ENCODE measurements at places on chromosomes 13 and 19.
A peak's percentile ranks its signal among the peaks of the same experiment; 100 is the strongest.

DNA sequence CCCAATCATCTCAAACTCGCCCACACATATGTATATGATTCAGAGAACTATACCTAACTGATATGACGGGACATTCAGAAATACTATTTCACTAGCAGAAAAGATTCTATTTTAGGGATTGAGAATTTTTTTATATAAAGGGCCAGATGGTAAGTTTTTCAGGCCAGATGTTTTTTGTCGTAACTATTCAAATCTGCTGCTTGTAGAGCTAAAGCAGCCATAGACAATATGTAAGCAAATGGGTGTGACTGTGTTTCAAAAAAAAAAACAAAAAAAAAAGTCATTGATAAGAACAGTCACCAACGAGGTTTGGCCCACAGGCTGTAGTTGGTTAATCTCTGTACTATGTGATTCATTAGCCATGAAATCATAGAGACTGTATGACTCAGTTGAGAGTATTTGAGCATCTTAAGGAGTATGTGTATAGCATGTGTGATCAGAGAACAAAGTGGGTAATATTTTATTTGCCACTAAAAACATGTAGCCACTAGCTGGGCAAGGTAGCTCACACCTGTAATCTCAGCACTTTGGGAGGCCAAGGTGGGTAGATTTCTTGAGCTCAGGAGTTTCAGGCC lies 2724.7 kb downstream of the PCDH9 start:
- no peak for DNase-seq

DNA sequence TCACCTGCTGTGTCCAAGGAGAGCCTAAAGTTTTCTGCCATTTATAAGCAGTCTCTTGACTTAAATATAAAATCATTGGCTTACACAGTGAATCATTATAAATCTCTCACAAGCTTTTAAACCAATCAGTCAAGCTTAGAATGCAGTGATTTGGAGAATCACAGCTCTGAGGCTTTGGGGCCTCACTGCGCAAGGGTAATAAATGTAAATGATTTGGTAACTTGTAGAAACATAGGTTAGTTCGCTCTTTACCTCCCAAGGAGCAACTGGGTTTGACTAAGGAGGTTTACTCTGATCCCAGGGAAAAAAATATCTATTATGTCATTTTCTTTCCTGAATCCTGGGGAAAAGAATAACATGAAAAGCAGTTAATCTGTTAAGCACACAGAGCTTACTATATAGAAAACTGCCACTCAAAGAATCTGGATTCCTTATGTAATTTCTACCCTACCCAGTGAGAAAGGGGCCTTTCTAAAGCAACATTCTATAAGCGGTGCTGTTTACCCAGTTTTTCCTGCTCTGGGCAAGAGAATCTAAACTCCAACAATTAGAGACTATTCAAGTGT lies 128.2 kb downstream of the MZT1 start:
- DNase-seq, result no peak

GRCh38 chr13:101757446-101758039 lies 305.1 kb downstream of the ITGBL1 start:
- no peak for DNase-seq

DNA sequence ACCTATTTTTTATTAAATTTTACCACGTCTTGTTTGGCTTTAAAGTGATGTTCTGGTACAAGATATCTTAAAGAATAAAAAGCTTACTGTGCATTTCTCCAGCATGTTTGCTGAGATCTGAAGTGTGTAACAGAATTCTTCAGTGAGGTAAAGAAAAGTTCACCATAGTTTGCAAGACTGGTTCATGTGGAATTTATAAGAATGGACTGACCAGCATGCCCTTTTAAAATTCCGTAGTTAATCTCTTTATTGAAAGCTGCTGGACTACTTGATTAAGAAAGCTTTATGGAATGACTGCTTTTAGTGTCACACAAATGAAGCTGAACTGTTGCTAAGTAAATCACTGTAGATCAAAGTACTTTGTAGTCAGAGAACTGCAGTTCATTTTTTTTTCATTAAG lies 119.2 kb downstream of the GPC6 start:
- DNase-seq, result no peak

- DNase-seq, result no peak
These were observed 4.0 kb upstream of the IGFL1 start for GRCh38 chr19:46225558-46226004.

DNA sequence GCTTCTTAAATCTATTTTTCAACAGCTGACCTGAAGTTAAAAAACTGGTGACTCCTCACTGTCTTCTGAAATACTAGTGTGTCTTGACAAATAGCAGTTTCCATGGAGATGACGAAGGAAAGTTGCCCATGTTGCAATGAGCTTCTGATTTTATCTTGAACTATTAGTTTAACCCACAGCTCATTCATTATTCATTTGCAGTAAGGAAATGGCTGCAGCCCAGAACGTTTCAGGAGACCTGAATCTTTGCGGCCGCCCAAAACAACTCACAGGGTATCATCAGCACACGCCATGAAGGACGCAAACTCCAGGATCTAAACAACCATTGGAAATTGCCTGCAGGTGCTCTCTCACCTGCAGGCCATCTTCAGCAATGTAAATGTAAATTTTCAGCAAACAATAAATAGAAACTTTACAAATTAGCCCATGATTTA lies 142.5 kb downstream of the DCLK1 start:
- DNase-seq, result no peak

- DNase-seq, result no peak
These were observed 91.1 kb downstream of the STOML3 start for GRCh38 chr13:38899571-38899970.

- DNase-seq, result no peak
These were observed 32.1 kb downstream of the SLC25A30 start for GRCh38 chr13:45385907-45386553.

- DNase-seq, result no peak
These were observed 136.8 kb downstream of the TBC1D4 start for GRCh38 chr13:75345193-75345592.

DNA sequence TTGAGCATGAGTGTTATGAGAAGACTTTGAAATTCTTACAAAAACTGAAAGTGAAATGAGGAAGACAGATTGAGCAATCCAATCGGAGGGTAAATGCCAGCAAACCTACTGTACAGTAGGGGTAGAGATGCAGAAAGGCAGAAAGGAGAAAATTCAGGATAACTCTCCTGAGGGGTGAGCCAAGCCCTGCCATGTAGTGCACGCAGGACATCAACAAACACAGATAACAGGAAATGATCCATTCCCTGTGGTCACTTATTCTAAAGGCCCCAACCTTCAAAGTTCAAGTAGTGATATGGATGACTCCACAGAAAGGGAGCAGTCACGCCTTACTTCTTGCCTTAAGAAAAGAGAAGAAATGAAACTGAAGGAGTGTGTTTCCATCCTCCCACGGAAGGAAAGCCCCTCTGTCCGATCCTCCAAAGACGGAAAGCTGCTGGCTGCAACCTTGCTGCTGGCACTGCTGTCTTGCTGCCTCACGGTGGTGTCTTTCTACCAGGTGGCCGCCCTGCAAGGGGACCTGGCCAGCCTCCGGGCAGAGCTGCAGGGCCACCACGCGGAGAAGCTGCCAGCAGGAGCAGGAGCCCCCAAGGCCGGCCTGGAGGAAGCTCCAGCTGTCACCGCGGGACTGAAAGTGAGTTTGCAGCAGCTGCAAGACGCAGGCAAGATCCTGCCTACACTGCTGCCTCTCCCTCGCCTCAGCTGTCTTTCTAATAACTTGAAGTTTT lies at the start of gene TNFSF13B:
TSS of gene TNFSF13B (plus strand) at position 118 of the 728 bp plus-strand sequence. CDS start at position 296, 178 bp downstream.
- DNase-seq, result peak; percentile 82

DNA sequence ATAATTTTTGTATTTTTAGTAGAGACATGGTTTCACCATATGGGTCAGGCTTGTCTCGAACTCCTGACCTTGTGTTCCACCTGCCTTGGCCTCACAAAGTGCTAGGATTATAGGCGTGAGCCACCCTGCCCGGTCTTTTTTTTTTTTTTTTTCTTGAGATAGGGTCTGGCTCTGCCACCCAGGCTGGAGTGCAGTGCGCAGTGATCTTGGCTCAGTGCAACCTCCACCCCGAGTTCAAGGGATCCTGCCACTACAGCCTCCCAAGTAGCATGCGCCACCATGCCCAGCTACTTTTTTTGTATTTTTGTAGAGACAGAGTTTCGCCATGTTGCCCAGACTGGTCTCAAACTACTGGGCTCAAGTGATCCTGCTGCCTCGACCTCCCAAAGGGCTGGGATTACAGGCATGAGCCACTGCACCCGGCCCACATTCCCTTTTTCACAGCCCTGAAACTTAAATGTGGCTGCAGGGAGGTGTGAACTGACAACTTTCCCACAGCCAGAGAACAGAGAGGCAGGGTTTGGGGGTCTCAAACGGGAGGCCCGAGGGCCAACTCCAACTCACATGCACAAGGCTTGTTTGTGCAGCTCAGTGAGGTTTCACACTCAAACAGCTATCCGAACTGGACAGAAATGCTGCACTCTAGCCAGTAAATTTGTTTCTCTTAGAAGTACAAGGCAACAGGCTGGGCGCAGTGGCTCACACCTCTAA lies 4.4 kb upstream of the S1PR5 start:
- DNase-seq, result no peak

- no peak for DNase-seq
These were observed 38.1 kb downstream of the RNF17 start for GRCh38 chr13:24802074-24802473.

DNA sequence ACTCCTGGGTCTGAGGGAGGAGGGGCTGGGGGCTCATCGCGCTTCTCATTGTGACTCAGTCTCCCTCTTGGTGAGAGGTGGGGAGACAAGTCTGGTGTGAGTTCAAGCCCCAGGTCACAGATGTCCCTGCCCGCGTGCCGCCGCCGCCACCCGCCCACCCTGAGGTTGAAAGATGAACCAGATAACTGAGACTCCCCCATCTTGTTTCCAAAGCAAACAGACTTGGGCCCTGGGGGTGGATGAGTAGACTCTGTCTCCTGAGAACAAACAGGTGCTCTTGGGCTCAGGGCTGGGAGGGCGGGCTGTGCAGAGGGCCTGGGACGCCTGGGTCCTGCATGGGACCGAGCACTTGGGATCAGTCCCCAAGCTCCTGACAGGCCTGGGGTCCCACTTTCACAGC lies 567 bp downstream of the SBK2 start:
- DNase-seq, result no peak

- DNase-seq, result no peak
These were observed 81.1 kb downstream of the COL4A1 start for GRCh38 chr13:110225609-110226574.

- DNase-seq, result peak; percentile 61
These were observed 188.7 kb downstream of the TM9SF2 start for GRCh38 chr13:99689955-99690354.

DNA sequence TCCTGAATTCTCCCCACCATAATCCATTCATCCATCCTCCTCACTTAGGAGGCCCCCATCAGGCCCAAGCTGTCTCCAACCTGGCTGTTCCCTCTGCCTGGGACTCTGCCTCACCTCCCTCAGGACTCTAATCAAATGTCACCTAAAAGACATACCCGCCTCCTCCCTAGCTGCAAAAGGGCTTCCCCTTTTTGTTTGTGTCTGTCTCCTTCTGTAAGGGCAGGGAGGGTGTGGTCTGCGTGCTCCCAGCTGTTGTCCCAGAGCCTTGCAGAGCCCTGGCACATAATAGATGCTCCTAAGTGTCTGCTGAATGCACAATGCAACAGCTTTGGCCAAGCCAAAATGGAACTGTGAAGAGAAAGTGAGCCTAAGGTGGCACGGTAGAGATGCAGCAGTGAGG lies 4.4 kb downstream of the TRIR start:
- no peak for DNase-seq

DNA sequence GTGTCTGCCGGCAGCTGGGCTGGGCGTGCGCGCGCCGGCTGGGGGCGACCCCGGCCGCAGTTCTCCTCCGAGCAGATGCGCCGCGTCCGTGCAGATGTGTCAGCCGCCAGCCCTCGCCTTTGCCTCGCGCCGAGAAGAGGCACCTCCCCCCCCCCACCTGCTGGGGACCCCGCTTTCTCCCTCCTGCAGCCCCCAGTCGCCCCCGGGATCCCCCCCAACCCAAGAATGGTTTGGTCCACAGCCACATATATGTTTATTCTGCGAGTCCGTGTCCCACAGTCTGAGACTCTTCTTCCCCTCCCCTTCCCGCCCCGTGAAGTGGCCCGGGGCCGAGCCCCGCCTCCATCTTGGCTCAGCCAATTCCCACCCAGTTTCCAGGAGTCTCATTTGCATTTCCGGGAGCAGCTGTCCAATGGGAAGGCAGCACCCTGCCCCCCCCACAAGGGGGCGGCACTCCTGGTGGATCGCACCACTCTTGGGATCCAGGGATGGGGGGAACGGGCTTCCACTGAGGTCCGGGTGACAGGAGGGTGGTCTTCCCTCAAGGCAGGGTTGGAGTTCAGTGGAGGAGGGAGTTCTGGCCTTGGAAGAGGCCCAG lies 8.6 kb downstream of the ISOC2 start:
- DNase-seq, result peak; percentile 93

DNA sequence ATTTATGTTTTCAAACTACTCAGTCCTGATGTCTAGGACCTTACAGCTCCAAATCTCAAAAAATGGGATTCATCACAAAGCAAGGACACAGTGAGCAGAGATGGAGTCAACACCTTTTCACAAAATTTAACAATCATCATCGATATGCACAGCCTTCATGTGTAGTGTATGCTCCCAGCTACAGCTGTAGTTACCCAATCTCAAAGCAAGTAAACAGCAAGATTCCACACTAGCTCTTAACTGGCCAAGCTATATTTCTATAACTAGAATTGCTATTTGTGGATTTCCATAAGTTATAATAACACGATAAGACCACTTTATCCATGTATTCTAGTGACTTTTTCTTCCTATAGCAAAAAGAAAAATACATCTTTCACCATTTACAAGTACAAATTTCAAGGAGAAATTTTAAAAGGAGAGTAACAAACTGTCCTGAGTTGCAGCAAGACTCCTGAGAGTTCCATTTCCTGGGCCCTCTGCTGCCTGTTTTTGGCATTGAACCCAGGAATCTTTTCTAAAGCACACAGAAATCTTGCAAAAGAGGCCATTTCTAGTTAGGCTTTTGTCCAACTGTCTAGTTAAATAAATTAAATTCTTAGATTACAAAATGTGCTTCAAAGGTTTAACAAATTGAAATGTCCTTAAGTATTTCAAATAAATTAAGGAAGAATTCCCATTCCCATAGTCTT lies 460.6 kb downstream of the FGF14 start:
- no peak for DNase-seq

DNA sequence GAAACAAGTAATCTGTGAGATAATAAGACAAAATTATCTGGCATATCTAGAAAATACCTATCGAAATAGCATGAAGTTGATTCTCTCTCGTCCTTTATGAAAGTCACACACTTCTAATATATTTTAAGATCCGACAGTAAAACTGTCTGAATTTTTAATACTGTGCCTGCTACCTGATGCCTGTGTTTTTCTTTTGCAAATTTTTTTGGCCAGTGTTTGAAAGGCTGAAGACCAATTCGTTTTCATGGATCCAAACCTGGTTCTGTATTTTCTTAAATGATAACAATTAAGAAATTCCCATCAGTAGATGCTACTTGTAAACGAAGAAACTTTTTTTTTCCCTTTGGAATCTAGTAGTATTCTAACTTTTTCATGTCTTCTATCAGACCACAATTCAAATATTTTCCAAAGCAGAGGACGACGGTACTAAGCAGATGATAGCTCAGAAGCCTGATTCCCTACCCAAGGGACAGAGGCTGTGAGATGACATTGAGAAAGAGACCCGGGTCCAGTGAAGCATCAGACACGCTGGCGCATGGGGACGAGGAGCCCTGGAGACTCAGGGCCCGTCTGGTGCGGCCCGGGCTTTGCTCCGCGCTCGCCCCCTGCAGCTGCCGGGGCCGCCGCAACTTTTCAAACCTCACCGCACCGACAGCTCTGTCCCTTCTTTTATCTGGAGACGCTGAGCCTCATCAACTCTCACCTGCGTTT lies 49.5 kb upstream of the PABPC3 start:
- DNase-seq, result peak; percentile 53

Data from H9 (cell line).